ENCODE measurements at places on chromosomes 11 and 22.

DNA sequence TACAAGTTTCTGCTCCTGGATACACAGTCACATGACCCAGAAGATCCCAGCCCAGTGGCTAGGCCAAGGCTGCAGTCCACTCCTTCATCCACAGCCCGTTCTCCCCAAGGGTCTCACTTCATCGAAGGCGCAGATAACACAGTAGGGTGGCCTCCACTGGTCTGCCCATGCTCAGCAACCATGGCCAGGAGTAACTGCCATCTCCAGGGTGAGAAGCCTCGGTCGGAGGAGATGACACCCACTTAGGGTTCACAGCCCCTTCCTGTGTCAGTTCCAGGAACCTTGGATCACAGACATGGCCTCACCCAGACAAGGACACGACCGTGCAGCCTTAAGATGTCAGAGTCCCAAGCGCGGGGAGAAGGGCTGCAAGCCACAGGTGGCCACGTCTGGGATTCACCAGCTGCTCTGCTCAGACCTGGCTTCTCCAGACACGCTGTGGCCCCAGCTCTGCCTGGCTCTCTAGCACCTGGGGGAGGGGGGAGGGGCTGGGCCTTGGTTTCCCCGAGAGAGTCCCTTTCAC is 2.6 kb downstream of the BET1L start:
- no peak overlapping the region for H3K4me3 ChIP-seq
- no peaks in the 10 kb centered on the region for H3K27me3 ChIP-seq
- H3K27ac ChIP-seq: no peak overlapping the region
- peaks cover 51% of the 10 kb centered on the region for H3K36me3 ChIP-seq

DNA sequence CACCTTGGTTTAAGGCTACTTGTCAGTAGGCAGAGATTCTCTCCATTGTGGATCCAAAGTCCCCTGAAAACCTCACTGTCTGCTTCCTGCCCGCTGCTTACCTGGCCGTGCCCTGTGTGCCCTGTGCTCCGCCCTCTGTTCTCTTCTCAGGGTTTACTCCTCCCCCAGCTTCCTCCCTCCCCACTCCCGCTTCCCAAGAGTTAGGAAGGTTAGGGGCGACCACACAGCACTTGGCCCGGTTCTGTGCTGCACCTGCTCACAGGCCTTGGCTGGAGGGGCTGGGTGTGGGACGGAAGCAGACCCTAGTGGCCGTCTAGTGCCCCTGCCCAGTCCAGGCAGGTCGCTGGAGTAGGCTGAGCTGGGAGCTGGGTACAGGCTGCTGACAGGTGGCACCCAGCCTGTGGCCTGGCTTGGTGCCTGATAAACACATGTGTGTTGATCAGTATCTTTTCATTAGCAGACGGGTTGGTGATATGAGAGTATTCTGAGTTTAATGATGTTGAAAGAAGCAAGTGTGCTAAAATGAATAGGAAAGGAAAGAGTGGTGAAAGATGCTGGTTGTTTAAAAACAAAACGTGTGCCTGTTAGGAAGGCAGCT is 40.5 kb downstream of the GRAMD4 start:
- H3K27ac ChIP-seq: no peak overlapping the region
- no peaks in the 10 kb centered on the region for H3K27me3 ChIP-seq
- peaks cover 62% of the 10 kb centered on the region for H3K36me3 ChIP-seq
- H3K4me1 ChIP-seq: peaks cover 19% of the 10 kb centered on the region
- H3K4me3 ChIP-seq: no peak overlapping the region

DNA sequence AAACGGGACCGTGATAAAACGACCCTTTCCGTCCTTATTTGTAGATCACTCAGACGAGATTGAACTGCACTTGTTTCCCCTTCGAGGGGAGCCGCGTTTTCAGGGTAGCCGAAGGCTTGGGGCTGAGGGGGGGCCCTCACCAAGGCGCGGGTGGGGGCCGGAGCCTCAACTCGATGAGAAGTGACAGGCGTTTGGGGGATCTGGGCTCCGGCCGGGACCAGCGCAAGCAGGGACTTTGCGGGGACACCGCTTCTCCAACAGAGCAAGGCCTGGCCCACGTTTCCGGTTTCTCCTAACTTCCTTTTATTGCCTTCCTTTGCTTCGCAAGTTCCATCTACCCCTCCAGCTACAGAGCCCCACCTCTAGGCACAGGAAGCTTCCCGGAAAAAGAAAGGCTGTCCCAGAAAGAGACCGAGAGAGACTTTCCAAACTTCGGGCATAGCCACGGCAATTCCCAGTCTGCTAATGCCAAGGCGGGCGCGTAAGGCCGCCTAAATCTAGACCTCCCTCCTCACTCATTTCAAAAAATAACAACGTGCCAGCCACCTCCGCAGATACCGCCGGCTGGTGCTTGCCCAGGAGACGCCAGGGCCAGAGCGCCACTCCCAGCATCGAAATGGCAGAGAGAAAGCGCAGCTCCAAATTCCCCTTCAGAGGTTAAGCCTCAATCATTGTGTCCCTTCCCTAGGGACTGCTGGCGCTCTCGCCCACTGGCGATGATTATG is 6.6 kb downstream of the PAX6 start:
- peaks cover 64% of the 10 kb centered on the region for H3K4me1 ChIP-seq
- no peak overlapping the region for H3K27ac ChIP-seq
- no peaks in the 10 kb centered on the region for H3K36me3 ChIP-seq
- H3K4me3 ChIP-seq: peak overlapping the region; percentile 26

GRCh38 chr11:27201454-27202302 is 161.1 kb downstream of the BBOX1 start:
- no peak overlapping the region for H3K4me3 ChIP-seq
- peaks cover 13% of the 10 kb centered on the region for H3K4me1 ChIP-seq
- DNase-seq: no peak
- H3K27ac ChIP-seq: no peak overlapping the region

DNA sequence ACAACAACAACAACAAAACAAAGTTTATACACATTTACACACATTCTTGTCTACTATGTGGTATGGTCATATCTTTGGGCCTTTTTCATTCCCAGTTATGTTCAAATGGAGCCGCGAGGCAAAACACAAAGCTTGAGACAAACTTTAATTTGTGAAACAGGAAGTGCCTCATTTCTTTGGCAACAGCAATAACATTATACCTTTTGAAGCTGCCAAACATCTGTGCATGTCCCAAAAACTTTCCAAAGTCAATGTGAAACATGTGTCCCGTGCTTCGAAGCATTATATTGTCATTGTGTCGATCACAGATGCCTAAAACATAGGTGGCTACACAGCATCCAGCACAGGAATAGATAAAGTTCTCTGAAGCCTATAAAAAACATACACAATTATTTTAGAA is 25.0 kb upstream of the RPS13 start:
- H3K36me3 ChIP-seq: peaks cover 51% of the 10 kb centered on the region
- no peak overlapping the region for H3K27ac ChIP-seq
- H3K4me1 ChIP-seq: no peaks in the 10 kb centered on the region
- H3K27me3 ChIP-seq: no peaks in the 10 kb centered on the region
- H3K4me3 ChIP-seq: no peak overlapping the region
- DNase-seq: no peak
